ENCODE measurements at places on chromosomes 5 and 9. TPM values are rescaled to one million over a fixed set of nuclear protein-coding genes. Genes with fewer than 3 reads are reported as not detected.

The SLC6A7 gene
- not detected for total RNA-seq

The TRAF2 gene
- 19.6 TPM for total RNA-seq

The KCNV2 gene
- total RNA-seq: not detected

The IRGM gene
- 0.29 TPM for total RNA-seq

The OR2V2 gene
- total RNA-seq: not detected

The LECT2 gene
- total RNA-seq: not detected

The ADAMTS19 gene
- 0.20 TPM for total RNA-seq

The BARHL1 gene
- total RNA-seq: not detected

The MRPL36 gene
- total RNA-seq: 33.7 TPM

The JADE2 gene
- 83.1 TPM for total RNA-seq

The ZFAND5 gene
- 189 TPM for total RNA-seq

The ISL1 gene
- not detected for total RNA-seq

The C9 gene
- total RNA-seq: 1.0 TPM

The ICE1 gene
- total RNA-seq: 21.8 TPM

The IFNA4 gene
- not detected for total RNA-seq

The ADAMTSL2 gene
- 14.0 TPM for total RNA-seq

The ZNG1F gene
- total RNA-seq: 5.6 TPM

The DMRT2 gene
- not detected for total RNA-seq

The GARIN3 gene
- total RNA-seq: not detected

The HK3 gene
- 4.0 TPM for total RNA-seq

The NMUR2 gene
- total RNA-seq: 0.09 TPM

Measured in mucosa of gallbladder (tissue), 1 donor.